Naive thymus-derived CD8-positive, alpha-beta T cell (primary cell): ENCODE measurements at places on chromosomes 3 and 15. TPM values are rescaled to one million over a fixed set of nuclear protein-coding genes. Genes with fewer than 3 reads are reported as not detected.

The RYR3 gene
- total RNA-seq = not detected

The HTR3E gene
- total RNA-seq = not detected

The CPLX3 gene
- 0.39 TPM for total RNA-seq

The GOLGA8O gene
- total RNA-seq = 3.3 TPM

The LYZL4 gene
- total RNA-seq = not detected

The LMAN1L gene
- total RNA-seq = 0.57 TPM

The OIP5 gene
- total RNA-seq = 7.0 TPM

The RBMS3 gene
- not detected for total RNA-seq

The CATSPER2 gene
- 5.8 TPM for total RNA-seq
